KG1 (cell line): ENCODE measurements at places on chromosomes 7 and 10.

- no peak for DNase-seq
Observed at GRCh38 chr7:66905689-66906088, 15.3 kb upstream of the TMEM248 start.

DNA sequence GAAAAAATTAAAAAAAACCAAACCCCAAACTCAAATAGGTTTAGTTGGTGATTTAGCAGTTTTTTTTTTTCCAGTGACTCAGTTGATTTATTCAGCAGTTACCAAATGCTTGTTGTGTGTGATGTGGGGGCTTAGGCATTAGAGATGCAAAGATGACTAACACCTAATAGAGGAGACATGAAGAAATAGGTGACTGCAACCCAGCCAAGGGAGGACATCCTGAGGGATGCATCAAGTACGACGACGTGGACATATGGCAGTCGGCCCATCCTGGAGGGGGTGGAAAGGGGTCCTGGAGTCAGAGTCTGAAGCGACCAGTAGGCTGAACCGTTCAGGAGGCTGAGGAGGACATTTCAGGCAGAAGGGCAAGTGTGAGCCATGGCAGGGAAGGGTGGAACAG is 35.5 kb downstream of the LRMDA start:
- DNase-seq, result no peak

DNA sequence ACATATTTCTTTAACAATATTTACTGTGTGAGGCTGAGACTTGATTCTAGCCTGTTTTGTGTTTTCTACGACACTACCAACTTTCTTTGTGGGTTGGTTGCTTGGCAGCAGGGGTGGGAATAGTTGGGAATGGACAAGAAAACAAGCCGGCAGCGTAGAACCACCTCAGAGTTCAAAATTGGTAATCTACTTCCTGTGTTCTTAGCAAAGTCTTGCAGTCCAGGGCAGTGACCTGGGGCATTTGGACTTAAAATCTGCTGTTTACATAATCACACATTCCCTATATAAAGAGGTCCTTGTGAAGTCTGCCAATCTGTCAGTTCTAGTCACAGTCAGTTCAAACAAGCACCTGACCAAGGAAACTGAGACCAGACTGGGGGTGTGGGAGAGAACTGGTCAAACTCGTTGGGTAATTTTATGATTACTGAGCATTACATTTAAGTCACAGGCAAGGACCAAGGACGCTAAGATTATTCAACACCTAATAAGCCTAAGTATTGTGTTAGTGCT is 167.9 kb downstream of the CPEB3 start:
- DNase-seq, result no peak

DNA sequence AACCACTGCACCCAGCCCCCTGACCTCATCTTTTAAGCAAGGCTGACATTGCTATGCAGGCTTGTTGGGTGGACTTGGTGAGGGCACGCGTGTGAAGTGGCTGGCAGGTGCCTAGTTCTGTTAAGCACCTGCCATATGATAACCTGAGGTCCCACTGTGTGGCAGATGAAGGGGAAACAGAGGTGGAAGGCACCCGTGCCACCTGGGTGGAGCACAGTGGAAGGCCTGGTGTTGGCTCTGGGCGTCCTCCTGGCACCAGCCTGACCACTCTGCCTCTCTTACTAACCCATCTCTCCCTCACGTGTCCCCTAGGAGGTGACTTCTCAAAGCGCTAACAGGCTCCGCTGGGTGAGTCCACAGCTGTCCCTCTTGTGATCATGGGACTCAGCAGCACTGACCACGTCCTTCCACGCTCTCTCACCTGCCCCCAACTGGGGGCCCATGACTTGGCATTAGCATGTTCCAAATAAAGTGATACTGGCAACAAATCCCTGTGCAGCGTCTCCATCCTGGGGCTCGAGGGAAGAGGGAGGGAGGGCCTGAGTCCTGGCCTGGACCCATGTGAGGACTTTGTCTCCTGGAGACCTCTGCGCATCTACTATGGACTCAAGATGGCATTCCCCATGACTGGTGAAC is 4.6 kb upstream of the ZNF862 start:
- DNase-seq, result no peak

DNA sequence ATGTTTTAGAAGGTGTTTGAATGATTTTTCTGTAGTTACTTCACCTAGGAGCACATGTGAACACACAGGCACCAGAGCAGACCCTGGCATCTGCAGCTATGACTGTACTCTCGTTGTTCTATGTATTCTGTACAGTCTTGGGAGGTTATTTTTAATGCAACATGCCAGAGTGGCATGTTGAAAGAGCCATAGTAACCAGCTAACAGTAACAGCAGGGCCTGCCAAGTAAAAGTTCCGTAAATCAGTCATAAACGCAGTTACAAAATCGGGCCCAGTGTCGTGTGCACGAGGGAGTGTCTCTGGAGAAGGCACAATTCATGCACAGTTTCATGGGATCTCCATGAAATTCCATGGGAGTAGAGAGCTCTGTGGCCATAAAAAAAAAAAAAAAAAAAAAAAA is 108.3 kb upstream of the CDK6 start:
- DNase-seq, result no peak

- DNase-seq, result no peak
Observed at GRCh38 chr10:92480413-92480812, 93.5 kb downstream of the IDE start.

GRCh38 chr10:80408242-80409101 is at the start of gene PRXL2A:
PRXL2A (plus strand) TSS chr10:80408551; CDS start chr10:80420468, 11,917 bp downstream.
- DNase-seq, result peak; percentile 71

GRCh38 chr7:86925221-86925620 is 134.2 kb downstream of the ELAPOR2 start:
- no peak for DNase-seq

- no peak for DNase-seq
Observed at GRCh38 chr10:22976534-22976933, 48.7 kb downstream of the ARMC3 start.

DNA sequence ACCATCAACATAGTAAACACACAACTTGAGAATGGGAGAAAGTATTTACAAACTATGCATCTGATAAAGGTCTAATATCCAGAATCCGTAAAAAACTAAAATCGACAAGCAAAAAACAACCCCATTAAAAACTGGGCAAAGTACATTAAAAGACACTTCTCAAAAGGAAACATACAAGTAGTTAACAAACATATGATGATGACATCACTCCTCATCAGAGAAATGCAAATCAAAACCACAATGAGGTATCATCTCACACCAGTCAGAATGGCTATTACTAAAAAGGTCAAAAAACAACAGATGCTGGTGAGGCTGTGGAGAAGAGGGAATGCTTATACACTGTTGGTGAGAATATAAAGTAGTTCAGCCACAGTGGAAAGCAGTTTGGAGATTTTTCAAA is 125.1 kb downstream of the TFPI2 start:
- DNase-seq, result no peak

DNA sequence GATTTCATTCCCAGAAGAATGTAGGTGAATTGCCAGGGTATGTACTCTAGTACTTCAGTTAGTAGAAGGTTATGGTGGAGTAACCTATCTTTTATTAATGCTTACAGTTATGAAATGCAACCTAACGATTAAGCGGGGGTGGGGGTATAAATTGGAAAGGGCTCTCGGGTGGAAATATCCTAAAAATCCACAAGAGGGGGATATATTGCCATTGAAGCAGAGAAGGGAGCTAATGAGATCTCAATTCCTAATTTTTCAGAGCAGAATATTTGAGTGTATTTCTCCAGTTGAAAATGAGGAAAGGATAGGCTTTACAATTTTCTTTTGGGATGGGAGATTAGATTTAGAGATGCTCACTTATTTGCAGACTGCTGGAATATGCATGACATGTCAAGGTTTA is 90.8 kb downstream of the DNAJB9 start:
- no peak for DNase-seq

DNA sequence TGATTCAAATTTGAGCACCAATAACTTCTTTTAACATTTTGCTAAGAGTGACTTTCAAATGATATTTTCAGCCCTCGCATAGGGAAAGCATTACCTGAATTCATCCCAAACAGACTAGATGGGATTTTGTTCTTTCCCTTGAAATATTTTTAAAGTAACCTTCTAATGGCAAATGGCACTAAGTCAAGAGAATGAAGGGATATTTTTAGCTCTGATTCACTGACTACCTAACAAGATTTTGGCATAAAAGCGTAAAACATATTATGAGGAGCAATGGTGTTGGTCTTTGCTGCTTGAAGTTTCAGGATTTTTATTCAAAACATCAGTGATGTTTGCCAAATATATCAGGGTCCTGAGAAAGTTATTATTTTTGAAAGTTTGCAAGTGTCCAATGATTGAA is 290.3 kb downstream of the CDK14 start:
- no peak for DNase-seq

DNA sequence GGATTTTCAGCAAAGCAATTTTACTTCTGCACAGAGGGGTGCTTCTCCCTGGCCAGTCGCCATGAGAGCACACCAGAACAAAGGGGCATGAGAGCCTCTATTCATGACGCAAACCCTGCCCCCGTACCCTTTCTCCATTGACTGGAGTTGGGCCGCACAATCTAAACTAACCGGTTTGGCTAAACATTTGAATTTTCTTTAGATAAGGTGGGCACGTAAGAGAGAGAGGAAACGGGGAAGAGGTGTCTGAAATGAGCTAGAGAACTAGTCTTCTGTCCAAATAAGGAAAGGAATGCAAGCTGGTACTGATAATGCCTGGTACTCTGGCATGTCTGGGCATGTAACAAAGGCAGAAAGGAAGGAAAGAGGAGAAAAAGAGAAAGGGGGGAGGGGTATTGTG is 13.2 kb upstream of the SCIN start:
- no peak for DNase-seq

- DNase-seq, result no peak
Observed at GRCh38 chr10:133134411-133135115, 25.5 kb upstream of the KNDC1 start.

DNA sequence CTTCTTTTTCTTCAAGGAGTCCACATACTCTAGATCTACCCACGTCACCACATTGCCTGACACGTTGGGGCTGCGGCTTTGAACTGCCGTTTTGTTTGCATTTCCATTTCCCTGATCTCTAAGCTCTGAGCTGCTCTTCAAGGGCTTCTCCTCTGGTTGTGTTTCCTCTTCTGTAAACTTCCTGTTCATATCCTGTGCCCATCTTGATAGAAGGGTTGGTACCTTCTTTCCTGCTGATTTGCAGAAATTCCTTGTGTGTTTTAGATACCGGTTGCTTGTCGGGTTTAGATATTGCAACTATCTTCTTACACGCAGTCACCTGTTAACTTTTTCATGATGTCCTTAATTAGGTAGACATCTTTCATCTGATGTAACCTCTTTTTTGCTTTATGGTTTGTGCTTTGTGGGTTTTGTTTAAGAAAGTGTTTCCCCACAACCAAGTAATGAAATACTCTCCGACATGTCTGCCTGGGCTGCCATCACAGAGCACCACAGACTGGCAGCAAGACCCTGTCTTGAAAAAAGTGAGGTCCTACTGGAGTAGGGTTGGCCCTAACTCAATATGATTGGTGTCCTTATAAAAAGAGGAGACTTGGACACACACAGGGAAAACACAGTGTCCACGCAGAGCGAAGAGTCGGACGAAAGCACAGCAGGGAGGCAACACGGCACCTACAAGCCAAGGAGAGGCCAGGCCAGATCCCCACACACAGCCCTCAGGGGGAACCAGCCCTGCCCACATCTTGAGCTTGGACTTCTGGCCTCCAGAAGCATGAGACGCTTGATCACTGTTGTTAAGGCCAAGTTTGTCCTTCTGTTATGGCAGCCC is 99.1 kb upstream of the PDGFA start:
- peak; percentile 74 for DNase-seq

- no peak for DNase-seq
Observed at GRCh38 chr7:8605221-8605620, 171.8 kb downstream of the NXPH1 start.
